ENCODE measurements at places on chromosomes 3 and 15.

- DNase-seq = no peak
Measured at GRCh38 chr3:101677436-101678286, 729 bp upstream of the ZBTB11 start.

DNA sequence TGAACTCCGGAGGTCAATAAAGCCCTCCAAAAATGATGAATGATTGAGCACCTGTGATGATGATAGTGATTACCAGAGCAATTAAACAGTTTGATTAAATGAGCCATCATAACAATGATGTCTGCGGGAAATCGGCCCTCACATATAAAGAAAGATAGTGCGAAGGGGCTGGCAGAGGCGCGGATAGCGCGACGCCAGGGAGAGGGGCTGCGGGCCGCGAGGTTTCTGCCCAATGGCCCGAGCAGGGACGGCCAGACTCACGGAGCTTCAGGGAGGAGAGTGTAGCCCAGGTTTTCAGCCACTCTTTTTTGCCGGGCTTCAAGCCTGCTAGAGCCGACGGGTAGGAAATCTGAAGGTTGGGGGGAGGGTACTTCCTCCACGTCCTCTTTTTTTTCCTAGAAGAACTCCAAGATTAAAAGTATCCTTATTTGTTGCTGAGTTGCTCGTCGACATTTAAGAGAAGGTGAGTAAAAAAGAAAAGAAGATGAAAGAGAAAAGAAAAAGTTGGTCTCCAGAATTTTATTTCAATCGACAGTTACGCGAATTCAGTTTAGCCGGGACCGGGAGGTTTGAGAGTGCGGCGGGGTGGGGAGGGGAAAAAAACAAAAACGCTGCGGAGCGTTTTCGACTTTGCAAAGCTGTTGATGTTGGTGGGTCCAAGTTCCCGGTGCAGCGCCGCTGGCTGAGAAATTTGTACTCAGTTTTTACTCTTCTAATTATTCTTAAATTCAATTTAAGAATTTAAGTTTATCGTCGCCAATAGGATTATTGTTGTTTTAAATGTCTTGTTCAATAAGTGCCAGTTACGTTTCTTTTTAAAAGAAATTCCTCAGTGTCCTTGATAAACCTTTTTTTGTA, 2.2 kb upstream of the MEIS2 start:
- no peak for DNase-seq

DNA sequence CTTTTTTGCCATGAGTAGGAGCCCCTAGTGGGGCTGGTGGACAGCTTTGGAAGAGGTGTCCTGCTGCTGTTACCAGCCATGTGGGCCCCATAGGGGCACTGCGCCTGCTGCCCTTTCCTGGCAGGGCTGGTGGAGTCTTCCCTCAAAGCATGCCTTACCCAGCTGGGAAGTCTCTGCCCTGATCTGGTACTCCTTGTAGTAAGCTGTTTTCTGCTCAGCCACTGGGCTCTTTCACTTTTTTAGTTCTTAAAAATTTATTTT, 26.2 kb downstream of the HMCES start:
- no peak for DNase-seq

DNA sequence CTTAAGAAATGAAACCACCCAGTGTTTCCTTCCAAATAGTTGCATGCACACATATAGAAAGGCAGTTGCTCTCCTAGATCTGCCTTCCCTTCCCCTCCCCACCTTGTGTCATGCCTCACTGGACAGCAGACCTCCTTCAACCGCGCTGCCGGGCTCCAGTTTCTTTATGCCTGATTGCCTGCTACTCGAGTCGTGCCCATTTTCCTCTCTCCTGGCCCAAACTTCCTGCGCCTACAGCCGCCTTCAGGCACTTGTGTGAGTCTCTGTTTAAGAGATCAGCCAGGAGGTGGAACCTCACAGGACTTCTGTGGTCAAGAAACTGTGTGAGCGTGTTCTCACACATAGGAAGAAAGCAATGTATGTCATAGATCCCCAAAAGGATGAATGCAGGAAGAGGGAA, 8.8 kb upstream of the FAM107A start:
- DNase-seq = no peak

DNA sequence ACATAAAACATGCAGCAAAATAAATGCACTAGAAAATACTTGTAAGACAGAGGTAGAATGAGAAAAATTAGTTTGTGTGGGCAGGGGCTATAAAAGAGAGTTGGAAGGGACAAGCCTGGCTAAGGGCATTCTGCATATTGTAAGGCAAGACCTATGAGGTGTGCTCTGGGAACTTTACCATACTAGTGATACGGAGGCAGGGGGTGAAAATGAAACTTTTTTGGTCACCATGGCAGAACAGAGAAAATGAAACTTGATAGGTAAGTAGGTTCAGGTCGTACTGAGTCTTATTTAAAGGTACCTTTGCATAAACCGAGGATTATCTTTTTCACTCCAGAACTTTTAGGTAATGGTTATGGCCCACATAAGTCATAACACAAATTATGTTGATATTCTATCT, 74.7 kb upstream of the ACKR4 start:
- no peak for DNase-seq

All from NCI-H748 treated with DMSO at 0.1 percent for 48 hours (cell line).